Hypothalamus (tissue), 51 donors: ENCODE measurements at places on chromosomes 16 and 17.

GRCh38 chr16:6665126-6665525 lies 667.5 kb upstream of the RBFOX1 start:
- no peak for DNase-seq

- DNase-seq: no peak
These were observed 124.0 kb downstream of the DYNLRB2 start for GRCh38 chr16:80664786-80665185.

GRCh38 chr17:2023692-2024571 lies 1.2 kb downstream of the RTN4RL1 start:
- no peak for DNase-seq

- DNase-seq: no peak
These were observed 24.2 kb downstream of the GPRC5B start for GRCh38 chr16:19860166-19861041.

DNA sequence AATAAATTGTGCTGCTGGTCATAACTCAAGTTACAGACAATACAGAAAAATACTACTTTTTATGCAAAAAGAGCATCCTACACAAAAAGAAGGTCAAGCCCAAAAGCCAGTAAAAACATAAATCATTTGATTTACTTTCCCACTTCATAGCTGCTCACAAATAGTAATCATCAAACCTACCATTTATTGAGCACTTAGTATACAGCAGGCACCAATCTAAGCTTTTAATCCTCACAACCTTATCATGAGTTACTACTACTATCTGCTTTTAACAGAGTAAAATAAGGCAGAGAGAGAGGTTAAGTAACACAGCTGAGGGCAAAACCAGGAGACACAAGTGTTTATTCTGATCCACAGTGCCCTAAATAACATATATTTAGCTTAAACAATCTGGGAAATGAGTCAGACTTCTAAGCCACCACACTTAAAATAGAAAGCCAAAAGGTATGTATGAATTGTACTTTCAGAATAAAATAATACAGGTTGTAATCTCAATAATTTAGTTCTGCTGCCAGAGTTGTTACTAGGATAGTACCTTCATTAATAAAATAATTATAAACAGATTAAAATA lies 1.7 kb upstream of the AARS1 start:
- no peak for DNase-seq
